Retina (tissue), 1 donor: ENCODE measurements at places on chromosomes 16 and 17.

GRCh38 chr16:73190688-73191659, 143.0 kb upstream of the ZFHX3 start:
- DNase-seq: no peak

- no peak for DNase-seq
Observed at GRCh38 chr17:75650874-75651273, 16.1 kb downstream of the RECQL5 start.

- DNase-seq: no peak
Observed at GRCh38 chr17:9875441-9875840, 29.6 kb downstream of the RCVRN start.

- no peak for DNase-seq
Observed at GRCh38 chr17:48569674-48570324, 8.4 kb downstream of the HOXB4 start.

- no peak for DNase-seq
Observed at GRCh38 chr16:61969077-61969382, 67.2 kb downstream of the CDH8 start.

- DNase-seq: no peak
Observed at GRCh38 chr17:49452201-49452600, 37.5 kb upstream of the PHB1 start.

DNA sequence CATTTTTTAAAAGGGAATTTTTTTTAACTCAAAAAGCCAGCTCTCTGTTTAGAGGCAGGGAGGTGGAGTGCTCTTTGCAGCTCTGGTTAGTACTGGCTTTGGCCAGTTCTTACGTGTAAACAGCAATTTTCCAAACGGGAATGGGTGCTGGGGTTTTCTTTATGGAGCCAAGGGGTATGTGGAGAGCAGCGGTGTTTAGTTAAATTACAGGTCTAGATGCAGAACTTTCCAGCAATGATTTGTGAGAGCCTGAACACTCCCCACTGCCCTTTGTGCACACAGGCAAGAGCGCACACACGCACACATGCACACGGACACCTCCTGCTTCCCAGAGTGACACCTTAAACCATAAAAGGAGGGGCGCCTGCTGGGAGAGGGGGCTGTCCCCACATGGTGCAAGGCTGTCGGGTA, 140.2 kb downstream of the MSI2 start:
- DNase-seq: no peak

- no peak for DNase-seq
Observed at GRCh38 chr16:70720425-70721201, 34.8 kb upstream of the MTSS2 start.

DNA sequence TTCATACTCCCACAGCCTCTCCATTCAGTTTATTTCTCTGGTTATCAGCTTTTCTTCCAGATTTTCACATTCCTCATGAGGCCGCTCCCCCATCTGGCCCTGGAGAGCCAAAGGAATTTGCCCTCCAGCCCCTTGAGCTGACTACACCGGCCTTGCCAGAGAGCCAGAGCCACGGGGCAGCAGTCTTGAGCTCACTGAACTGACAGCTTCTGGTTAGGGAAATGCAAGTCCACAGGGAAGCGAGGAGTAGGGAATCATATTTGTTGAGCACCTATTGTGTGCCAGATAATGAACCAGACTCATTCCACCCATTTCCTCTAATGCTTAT, 102.4 kb downstream of the ABCC12 start:
- DNase-seq: no peak

DNA sequence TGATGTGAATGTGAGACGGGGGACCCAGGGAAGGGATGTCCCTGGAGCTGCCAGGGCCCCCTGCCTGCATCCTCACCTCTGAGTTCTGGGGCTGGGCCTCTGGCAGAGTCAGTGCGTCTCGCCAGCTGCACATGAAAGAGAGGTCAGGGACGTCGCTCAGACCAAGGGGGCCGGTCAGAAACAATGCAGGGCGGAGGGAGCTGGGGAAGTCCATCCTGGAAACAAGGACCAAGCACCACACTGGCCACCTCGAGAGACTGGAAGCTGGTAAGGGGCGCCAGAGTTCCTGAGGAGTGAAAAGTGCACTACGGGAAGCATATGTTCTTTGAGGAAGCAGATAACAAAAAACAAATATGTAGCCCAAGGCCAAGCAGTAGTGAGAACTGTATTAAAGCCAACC, 2.1 kb downstream of the TAF1C start:
- DNase-seq: no peak

- no peak for DNase-seq
Observed at GRCh38 chr16:89845417-89845816, 17.1 kb downstream of the SPIRE2 start.

- no peak for DNase-seq
Observed at GRCh38 chr16:78552106-78552675, 452.7 kb downstream of the WWOX start.

- DNase-seq: no peak
Observed at GRCh38 chr16:26335236-26335853, 643.6 kb downstream of the HS3ST4 start.

DNA sequence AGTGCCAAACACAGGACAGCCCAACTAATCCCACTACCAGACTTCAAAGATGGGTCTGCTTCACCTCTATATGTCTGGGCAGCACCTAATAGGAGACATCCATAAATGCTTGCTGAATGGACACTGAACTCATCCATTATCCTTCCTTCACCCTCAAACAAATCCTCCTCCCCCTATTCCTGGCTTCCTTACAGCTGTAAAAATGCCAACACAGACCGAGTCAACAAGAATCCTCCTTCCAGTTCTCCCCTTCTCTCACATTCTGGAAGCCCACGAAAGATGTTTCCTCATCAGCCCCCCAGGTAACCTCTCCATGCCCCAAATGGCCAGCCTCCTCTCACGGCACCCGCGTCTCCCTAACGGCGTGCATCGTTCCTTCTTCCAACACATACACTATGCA, 12.3 kb downstream of the PELP1 start:
- DNase-seq: no peak

- no peak for DNase-seq
Observed at GRCh38 chr17:36594626-36595401, 3.1 kb downstream of the DHRS11 start.

GRCh38 chr16:12094537-12095265, 118.2 kb downstream of the SNX29 start:
- no peak for DNase-seq

GRCh38 chr17:76892329-76892728, 24.1 kb downstream of the MGAT5B start:
- DNase-seq: no peak

DNA sequence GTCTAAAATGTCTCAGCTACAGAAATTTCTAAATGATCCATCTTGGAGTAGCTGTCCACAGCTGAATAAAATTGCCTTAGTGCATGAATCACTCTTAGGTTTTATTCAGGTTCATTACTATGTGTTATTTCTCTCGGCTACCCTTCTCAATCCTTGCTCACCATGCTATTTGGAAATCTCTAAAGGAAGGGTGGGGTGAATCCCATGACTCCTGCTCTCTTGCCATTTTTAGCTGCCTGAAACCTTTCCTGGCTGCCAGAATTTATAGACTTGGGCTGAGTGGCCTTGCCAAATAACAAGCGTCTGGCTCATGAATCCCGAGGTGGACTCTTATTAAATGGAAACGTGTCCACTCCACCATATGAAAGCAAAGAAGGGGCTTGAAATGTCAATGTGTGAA, 936.1 kb upstream of the SOX9 start:
- no peak for DNase-seq

DNA sequence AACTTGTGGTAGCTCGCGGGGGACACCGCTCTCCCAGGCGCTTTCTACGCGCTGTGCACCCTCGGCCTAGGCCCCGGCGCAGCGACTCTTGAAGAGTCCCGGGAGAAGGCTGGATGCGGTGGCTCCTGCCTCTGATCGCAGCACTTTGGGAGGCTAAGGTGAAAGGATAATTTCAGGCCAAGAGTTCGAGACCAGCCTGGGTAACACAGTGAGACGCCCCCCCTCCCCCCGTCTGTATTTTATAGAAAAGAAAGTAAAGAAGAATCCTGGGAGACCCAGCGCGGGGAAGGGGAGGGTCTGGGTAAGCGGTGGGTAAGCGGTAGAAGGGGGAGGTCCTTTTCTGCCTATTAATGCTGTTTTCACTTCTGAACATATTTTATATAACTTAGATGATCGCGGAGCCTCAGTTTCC, 486 bp upstream of the PLLP start:
- no peak for DNase-seq

GRCh38 chr16:66618588-66619375, 14.3 kb downstream of the CMTM3 start:
- no peak for DNase-seq

GRCh38 chr16:73058221-73058615, 10.3 kb upstream of the ZFHX3 start:
- peak; percentile 67 for DNase-seq

DNA sequence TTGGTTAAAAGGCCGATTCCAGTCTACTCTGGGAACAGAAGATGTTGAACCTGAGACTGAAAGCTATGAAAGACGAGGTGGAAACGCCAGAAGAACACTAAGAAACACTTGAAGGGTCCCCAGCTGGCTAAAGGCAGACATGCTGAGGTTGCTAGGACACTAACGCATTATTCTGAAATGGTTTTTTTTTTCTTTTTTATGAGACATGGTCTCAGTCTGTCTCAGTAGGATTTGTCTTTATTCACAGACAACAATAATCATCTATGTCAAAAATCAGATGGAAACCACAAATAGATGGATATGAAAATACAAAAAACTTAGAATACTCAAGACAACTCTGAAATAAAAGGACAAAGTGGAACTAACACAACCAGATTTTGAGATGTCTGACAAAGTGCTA, 35.0 kb upstream of the RASD1 start:
- DNase-seq: peak; percentile 14

DNA sequence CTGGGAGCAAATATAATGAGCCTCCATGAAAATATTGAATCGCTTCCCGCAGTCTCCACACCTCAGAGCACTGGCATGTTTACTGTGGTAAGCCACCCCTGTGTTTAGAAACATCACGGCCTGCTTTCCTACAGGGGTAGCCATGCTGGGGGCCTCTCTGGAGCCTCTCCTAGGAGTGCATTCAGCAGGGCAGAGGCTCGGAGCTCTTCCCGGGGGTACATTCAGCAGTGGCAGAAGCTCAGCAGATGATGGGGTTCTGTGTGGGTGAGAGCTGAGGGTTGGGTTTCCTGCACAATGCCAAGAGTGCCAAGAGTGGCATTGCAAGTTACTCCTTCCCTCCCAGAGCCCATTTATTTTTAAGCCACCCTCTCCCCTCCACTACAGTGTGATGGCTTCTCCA, 386.6 kb downstream of the SEC14L1 start:
- no peak for DNase-seq

- DNase-seq: no peak
Observed at GRCh38 chr17:38761612-38762011, 9.1 kb downstream of the PSMB3 start.

GRCh38 chr17:49624896-49625295, 49.2 kb downstream of the NXPH3 start:
- no peak for DNase-seq

DNA sequence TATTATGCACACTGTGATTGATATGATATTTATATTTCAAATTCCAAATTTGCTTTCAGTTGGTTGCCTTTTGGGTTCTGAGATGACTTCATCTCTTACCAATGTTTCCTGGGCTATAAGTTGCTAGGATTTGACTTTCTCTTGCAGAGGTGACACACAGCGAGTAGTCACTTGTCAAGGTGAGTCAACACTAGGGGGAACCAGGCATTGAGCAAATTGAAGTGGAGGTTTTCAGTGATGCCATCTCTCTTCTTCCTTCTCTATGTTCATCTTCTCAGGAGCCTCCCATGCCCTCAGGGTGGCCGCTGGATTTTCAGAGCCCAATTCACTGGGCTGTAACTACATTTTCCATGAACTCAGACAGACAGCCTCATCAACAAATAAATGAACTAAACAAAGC, 6.0 kb upstream of the CPD start:
- DNase-seq: no peak

- DNase-seq: no peak
Observed at GRCh38 chr16:23324727-23325126, 22.6 kb downstream of the SCNN1B start.

GRCh38 chr16:49608098-49608497, 234.5 kb downstream of the C16orf78 start:
- DNase-seq: no peak

- DNase-seq: no peak
Observed at GRCh38 chr17:75996665-75997590, 3.7 kb upstream of the CDK3 start.

DNA sequence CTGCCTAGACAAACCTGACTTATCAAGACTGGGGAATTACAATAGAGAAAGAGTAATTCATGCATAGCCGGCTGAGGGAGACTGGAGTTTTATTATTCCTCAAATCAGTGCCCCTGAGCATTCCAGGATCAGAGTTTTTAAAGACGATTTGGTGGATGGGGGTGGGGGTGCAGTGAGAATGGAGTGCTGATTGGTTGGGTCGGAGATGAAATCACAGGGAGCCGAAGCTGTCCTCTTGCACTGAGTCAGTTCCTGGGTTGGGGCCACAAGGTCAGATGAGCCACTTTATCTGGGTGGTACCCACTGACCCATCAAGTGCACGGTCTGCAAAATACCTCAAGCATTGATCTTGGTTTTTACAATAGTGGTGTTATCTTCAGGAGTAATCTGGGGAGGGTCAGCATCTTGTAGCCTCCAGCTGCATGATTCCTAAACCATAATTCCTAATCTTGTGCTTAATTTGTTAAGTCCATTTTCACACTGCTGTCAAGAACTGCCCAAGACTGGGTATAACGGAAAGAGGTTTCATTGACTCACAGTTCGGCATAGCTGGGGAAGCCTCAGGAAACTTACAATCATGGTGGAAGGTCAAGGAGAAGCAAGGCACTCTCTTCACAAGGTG, 69.6 kb downstream of the MARF1 start:
- no peak for DNase-seq

DNA sequence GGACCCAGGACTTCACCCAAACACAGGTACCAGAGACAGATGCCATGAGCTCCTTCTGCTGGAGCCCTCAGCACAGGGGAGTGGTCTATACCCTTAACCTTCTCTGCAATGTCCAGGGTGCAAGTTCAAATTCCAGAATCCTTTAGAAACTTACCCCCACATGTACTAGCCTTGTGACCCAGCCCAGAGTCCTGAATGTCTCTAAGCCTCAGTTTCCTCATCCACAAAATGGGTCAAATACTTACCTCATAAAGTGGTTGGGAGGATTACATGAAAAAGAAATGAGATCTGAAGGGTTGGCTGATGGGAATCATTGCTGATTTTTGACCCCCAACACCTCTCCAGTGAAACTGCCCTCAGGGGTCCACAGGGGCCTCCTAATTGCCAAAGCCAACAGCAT, 21.7 kb downstream of the COTL1 start:
- DNase-seq: no peak

GRCh38 chr17:48645639-48646182, 19.6 kb upstream of the HOXB9 start:
- DNase-seq: peak; percentile 12

GRCh38 chr17:29195465-29196081, 15.4 kb upstream of the MYO18A start:
- DNase-seq: no peak
